ENCODE measurements at places on chromosomes 11 and 22.

DNA sequence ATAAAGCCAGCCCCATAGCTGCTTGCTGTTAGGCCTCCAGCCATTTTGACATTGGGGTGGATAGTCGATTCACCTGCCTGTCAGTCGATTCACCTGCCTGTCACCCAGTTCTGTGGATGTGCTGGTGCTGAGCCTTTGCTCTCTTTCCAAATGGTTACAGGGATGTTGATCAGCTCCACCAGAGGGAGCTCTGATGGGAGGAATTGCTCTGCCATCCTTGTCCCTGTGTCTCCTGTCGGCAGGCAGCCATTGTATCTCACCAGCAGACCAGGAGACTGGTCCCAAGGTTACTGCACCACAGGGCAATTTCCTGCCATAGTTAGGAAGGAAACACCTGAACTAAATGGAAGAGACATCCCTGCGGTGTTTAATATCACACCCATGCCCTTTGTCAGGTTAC lies 6.1 kb downstream of the MPEG1 start:
- DNase-seq, result peak; percentile 34

GRCh38 chr22:50016308-50016987 lies 3.9 kb upstream of the IL17REL start:
- no peak for DNase-seq

GRCh38 chr11:93528757-93529645 lies 14.2 kb downstream of the SMCO4 start:
- no peak for DNase-seq

DNA sequence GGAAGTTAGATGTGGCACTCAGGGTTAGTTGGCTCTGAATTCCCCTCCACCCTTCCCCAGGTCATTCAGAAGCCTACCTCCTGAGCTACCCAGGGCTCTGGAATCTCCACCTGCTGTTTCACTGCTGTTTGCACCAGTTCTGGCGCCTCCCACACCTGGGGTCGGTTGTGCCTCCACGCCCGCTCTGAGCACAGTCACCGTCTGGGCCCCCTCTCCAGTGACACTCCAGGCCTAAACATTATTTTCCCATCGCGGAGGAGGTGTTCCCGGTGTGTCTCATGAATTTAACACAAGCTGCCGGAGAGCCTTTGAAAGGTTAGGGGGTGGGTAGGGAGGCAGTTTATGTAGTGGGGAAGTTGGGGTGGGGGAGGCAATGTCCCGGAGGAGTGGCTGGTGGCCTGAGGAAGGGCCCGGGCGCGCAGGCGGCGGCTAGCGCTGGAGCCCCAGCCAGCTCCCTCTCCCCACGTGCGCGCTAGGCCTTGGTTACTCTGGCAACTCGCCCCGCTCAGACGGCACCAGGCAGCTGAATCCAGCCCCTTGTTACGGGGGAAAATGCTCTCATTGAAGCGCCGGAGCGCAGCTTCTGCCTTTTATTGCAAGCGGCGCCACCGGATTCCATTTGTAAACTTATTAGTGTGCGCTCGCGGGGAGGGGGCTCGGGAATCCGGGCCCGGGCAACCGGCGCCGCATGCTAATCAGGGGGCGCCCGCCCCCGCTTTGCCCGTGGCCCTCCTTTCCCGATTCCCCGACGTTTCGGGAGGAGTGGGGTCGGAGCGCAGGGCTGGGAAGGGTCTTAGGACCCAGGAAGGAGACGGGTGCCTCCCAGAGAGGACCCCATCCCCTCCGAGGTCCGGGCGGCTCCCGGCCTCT lies 52.4 kb downstream of the GRIK4 start:
- DNase-seq, result no peak

GRCh38 chr11:8722809-8723208 lies 40.2 kb downstream of the RPL27A start:
- DNase-seq, result no peak

GRCh38 chr11:75498556-75499255 lies 27.0 kb downstream of the GDPD5 start:
- DNase-seq, result no peak

- no peak for DNase-seq
Measured at GRCh38 chr22:39927544-39927943, 26.7 kb downstream of the GRAP2 start.

- DNase-seq, result peak; percentile 83
Measured at GRCh38 chr11:126341760-126342161, 13.7 kb upstream of the ST3GAL4 start.

DNA sequence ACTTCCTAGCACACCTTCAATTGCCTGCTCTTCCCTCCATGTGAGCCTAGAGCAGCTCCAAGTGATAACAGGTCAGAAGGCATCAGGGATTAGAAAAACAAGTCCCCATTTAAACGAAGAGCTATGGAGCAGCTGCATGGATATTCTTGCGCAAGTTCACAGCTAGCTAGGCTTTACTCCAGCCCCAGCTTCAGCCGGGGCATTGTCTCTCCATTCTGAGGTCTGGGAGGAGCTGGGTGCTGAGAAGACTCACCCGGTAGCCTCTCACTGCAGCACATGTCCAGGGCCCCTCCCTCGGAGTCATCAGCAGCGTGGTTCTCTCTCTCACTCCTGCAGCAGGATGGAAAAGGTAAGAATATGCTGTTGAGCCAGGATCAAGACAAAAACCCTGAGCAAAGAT lies 26.0 kb downstream of the PTPN5 start:
- peak; percentile 24 for DNase-seq

- DNase-seq, result no peak
Measured at GRCh38 chr22:25399649-25400151, 164.8 kb upstream of the GRK3 start.

DNA sequence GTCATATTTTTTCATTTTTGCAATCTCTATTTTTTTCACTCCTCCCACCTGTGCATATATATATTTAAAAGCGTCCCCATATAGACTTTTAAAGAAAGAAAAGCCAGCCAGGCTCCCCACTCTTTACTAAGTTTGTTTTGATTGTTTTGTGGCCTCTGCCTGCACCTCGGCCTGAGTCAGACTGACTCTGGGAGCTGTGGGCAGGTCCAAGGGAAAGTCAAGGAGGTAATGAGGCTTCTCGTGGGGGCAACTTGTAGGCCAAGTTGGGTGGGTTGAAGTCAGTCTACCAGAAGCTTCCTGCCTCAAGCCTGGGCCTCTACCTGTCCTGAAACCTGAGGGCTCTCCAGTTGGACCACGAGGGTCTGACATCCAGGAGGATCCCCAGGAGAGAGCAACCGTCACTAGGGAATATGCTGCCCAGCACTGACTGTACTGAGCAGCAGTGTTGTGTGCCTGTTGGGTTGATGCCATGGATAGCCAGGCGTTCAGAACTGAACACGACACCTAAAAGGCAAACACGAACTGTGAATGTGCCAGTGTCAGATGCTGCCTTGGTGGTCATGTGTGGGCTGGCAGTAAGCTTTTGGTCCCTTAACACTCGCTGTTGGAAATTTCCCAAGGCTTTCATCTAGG lies 58.8 kb downstream of the BMAL1 start:
- no peak for DNase-seq

- DNase-seq, result no peak
Measured at GRCh38 chr11:57539342-57539741, 1.9 kb downstream of the SMTNL1 start.

- no peak for DNase-seq
Measured at GRCh38 chr11:126327281-126328000, 23.6 kb downstream of the DCPS start.

GRCh38 chr22:29988719-29989118 lies 91.5 kb upstream of the HORMAD2 start:
- peak; percentile 22 for DNase-seq

DNA sequence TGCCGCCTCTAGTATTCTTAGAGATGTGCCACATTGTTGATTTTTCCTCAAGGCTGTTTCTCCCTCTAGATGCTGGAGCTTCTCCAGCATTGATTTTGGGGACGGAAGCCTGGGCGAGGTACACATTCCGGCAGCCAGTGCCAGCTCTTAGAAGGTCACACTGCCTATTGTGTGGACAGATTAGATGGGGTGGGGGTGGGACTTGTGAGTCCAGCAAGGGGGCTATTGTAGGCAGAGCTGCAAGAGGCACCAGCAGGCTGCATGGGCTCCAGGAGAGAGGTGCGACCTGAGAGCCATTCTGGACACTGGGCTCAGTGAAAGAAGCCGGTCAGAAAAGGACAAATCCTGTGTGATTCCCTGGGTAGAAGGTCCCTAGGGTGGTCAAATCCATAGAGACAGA lies 12.4 kb downstream of the C11orf21 start:
- DNase-seq, result no peak

GRCh38 chr11:74932169-74932568 lies 16.7 kb downstream of the XRRA1 start:
- DNase-seq, result peak; percentile 76

- DNase-seq, result no peak
Measured at GRCh38 chr22:43320943-43321900, 21.9 kb downstream of the SCUBE1 start.

GRCh38 chr11:13207665-13208594 lies 69.7 kb upstream of the BMAL1 start:
- peak; percentile 69 for DNase-seq

GRCh38 chr11:104279587-104279986 lies 115.6 kb upstream of the PDGFD start:
- DNase-seq, result no peak

DNA sequence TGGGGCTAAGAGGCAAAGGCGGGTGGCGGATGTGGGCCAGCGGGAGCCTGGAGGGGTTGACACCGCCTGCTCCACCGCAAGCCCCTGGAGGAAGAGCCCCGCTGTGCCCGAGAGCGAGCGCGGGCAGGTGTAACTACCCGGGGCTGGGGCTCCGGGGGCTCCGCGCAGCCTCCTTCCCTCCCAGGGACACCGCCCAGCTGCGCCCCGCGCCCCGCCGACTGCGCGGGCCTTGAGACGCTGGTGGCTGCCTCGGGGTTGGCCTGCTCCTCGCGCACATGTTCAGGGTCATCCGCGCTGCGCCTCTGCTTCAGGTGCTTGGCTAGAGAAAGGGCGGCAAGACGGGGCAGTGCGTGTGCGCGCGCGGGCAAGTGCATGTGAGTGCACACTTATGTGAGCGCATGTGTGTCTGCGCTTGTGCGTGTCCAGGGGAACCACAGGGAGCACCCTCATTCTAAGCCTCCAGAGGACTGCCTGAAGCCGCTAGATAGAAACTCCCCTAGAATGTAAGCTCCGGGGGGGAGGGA lies 197.5 kb upstream of the TMEM45B start:
- no peak for DNase-seq

Measured in HCEC 1CT (cell line).